ENCODE measurements at places on chromosomes 4 and X. TPM values are rescaled to one million over a fixed set of nuclear protein-coding genes. Genes with fewer than 3 reads are reported as not detected.
A peak's percentile ranks its signal among the peaks of the same experiment; 100 is the strongest.

GRCh38 chr4:93346840-93347239 lies 481.7 kb upstream of the ATOH1 start:
- DNase-seq = no peak

GRCh38 chr4:26766141-26766540 lies 94.5 kb upstream of the STIM2 start:
- no peak for DNase-seq

- DNase-seq = no peak
Observed at GRCh38 chr4:48778431-48779094, 1.5 kb downstream of the FRYL start.

The IL9R gene
- total RNA-seq = 9.8 TPM

DNA sequence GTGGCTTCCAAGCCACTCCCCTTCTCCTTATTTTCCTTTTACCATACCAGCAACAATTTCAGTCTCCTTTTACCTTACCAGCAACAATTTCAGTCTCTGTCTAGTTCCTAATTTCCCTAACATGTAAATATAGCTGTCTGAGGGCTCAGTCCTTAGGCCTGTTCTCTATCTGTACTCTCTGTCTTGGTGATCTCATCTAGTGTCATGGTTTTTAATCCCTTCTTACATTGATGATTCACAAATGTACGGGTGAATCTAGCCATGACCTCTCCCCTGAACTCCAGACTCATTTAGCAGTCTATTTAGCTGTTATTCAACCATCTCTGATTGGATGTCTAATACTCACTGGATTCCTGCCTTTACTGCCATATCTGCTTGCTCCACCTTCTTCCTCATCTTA lies 7.2 kb downstream of the IL15 start:
- no peak for DNase-seq

The NDNF gene
- 0.34 TPM for total RNA-seq

GRCh38 chrX:121763671-121764070 lies 716.3 kb downstream of the GLUD2 start:
- DNase-seq = no peak

The RHOXF2B gene
- not detected for total RNA-seq

- no peak for DNase-seq
Observed at GRCh38 chr4:101367201-101367600, 19.9 kb upstream of the PPP3CA start.

DNA sequence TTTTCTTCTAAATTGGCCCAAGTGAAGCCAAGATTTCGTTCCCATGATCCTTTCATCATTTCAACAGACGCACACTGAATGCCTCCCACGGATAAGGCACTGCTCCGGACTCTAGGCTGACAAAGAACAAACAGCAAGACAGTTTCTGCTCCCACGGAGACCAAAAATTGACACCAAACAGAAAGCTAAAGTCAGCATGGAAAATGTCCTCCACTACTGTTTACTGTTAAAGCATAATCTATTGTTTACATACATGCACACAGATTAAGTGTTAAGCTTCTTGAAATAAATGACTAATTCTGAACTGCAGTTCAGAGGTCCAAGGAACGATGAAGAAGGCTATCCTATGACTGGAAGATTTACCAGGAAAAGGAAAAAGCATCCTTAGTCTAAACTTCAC lies 199.6 kb downstream of the AASDH start:
- DNase-seq = no peak

The MYL5 gene
- 21.3 TPM for total RNA-seq

The DNAAF6 gene
- total RNA-seq = not detected

GRCh38 chr4:6071959-6072720 lies 53.9 kb upstream of the C4orf50 start:
- no peak for DNase-seq

The HTN3 gene
- not detected for total RNA-seq

DNA sequence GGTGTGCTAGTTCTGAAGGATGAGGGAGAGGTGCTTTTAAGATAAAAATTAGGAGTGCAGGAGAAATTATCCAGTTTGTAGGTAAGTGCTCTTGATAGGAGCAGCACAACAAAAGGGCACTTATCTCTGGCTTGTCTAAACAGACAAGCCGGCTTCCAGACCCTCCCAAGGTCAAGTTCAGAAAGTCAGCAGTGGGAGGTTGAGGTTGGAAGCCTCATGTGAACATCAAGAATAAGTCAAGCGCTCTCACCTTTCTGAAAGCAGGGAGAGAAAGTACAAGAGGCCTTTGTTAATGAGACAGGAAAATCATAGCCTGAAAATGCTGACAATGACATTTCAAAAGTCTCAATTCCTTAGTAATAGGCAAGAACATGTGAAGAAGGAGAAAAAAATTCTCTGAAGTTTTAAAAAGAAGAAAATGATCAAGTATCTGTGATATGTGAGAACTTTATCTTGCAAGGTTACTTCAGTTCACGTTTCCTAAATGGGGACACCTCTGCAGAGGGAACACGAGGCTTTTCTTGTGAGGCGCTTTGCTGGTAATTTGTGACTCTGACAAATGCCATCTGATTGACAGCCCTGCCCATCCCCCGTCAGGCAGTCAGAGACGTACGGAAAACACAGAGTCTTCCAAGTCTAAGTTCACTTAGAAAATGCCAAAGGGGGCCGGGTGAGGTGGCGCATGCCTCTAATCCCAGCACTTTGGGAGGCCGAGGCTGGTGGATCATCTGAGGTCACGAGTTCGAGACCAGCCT lies 62.2 kb downstream of the TIGD2 start:
- DNase-seq = no peak

DNA sequence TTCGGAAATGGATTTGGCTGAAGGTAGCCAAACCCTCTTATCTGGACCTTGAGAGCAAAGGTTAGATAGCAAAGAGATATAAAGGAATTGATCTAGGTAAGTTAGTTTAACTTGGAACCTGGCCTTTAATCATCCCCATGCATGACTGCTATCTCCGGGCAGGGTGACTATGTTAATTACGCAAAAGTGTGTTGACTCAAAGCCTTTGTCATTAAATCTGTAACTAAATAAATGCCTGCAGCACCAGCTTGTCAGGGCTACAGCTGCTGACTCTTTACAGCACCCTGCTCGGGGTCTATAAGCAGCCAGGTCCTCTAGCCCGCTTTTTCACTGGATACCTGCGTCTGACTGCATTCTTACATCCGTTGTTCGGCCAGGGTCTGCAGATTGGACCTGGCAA lies 201.7 kb downstream of the TBCK start:
- DNase-seq = no peak

DNA sequence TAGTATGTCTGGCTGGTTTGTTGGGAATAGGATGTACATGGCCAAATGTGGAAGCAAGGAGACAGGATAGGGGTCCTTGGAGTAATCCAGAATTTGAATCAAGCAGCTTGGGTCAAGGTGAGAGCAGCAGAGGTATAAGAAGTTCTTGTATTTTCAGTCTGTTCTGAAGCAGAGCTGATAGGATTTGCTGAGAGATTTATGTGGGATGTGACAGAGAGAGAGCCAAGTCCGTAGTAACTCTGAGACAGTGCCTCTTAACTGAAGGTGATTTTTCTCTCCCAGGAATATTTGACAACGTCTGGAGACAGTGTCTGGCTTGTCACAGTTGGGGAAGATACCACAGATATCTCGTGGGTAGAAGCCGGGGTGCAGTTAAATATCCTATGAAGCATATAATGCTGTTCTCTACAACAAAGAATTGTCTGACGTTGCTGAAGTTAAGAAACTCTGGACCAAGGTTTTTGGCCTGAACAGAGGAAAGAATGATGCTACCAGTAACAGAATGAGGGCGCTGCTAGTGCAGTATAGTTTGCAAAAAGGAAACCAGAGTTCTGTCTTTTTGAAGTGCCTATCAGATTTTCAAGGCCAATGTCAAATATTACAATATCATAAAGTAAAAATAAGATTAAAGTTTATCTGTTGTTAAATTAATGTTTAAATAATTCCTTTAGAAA lies 184.0 kb downstream of the ARHGAP24 start:
- DNase-seq = no peak

GRCh38 chr4:168731706-168732414 lies 235.0 kb downstream of the PALLD start:
- no peak for DNase-seq

GRCh38 chr4:92333016-92333415 lies 29.2 kb downstream of the GRID2 start:
- DNase-seq = no peak

DNA sequence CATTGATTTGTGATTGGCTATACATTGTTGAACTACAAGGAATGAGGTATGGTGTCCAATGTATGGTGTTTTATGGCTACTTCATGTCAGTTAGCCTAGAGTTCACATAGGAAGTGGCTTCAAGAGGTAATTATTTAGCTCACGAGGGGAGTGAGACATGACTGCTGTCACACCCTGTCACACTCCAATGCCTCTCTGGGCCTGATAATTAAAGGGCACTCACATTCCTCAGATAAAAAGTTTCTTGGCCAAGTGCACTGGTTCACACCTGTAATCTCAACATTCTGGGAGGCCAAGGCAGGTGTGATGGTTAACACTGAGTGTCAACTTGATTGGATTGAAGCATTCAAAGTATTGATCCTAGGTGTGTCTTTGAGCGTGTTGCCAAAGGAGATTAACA lies 65.0 kb upstream of the DDX60 start:
- DNase-seq = no peak

GRCh38 chr4:89434364-89434988 lies 126.9 kb upstream of the GPRIN3 start:
- no peak for DNase-seq

DNA sequence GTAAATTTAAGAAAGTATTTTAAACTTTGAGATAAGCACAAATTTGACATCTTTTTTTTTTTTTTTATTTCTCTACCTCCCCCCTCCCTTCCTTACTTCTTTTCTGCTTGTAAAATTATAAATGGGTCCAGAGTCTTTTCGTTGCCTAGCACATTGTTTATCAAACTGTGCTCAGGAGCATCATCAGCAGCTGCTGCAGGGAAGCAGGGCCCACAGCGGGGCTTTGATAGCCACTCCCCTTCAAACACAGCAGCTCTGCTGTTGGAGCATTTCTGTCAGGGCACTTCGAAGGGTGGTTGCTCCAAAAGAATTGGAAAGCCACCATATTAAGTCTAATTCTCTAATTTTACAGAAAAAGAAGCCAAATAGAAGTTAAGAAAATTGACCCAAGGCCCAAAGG lies 588.3 kb downstream of the SPRY1 start:
- DNase-seq = no peak

- no peak for DNase-seq
Observed at GRCh38 chrX:350534-351323, 32.1 kb upstream of the GTPBP6 start.

- DNase-seq = no peak
Observed at GRCh38 chr4:73911746-73912145, 42.6 kb downstream of the CXCL1 start.

DNA sequence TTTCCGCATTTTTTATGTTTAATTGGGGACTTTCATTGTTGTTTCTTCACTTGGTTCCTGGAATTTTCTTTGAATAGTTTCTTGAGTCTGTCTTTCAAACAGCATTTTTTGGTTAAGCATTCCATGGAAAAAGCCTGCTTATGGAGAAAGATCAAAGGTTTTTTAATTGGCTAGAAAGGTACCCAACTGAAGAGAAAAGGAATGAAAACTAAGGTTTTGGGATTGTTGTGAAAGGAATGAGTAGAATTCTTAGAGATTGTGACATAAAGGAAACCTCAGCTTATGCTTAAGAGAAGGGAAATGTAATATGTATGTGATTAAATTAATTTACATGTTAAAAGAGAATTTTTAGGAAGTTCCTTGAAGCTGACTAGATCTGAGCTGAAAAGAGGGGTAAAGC lies 82.8 kb downstream of the CCKAR start:
- no peak for DNase-seq

- no peak for DNase-seq
Observed at GRCh38 chr4:20301161-20301560, 49.5 kb downstream of the SLIT2 start.

The SLC26A1 gene
- total RNA-seq = not detected

The FANCB gene
- 16.0 TPM for total RNA-seq

DNA sequence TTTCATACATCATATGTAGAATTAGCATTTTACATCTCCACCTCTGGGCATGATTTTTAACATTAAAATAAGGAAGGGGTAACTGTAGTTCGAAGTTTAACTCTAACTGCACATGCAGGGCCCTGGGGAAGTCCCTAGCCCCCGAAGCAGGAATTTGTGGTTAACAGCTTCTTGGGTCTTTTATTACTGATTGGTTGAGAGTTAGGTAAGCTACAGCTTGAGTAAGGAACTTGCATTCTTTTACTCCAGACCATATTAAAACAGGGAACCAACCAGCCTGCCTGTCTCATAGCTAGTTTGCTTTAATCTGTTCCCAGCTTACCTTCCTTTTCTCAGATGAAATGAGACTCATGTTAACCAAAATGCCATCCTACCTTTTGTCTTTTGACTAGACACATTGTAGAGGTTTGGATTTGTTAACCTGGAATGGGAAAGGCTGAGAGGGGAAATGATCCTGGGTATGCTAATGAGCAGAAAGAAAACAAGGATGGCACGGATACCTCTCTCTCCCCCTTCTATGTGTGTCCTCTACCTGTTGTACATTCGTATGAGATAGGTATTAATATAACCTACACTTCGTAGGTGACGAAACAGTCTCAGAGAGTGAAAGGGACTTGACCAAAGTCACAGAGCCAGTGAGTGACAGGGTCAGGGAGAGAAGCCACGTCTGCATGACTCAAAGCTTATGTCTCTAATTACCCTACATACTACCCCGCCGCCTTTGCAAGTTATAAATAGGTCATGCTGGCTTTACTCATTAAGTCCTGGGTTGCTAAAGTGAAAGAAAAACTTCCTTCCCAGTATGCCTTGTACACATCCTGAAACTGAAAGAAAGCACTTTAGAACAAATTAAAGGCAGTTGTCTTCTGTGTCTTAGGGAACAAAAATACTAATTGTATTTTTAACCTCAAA lies 119.5 kb upstream of the AFF2 start:
- peak; percentile 50 for DNase-seq

The GLRA2 gene
- not detected for total RNA-seq

- DNase-seq = no peak
Observed at GRCh38 chr4:43357252-43357974, 464.9 kb downstream of the GRXCR1 start.

DNA sequence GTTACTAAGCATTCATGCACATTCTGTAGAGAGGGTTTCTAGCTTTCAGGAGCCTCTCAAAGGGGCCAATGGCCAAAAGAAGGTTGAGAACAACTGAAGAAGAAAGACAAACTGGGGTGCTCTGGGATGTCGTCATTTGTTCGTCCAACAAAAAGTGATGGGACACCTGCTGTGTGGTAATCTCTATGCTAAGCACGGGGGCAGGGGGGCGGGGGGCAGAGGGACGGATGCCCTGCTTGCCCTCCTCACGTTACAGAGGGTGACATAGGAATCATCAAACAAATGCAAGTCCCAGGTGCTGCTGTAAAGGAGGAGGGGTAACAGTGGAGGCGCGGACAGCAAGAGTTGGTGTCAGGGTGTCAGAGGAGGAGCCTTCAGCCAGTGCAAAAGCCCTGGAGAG lies 12.8 kb upstream of the CRMP1 start:
- DNase-seq = no peak

The FAM200B gene
- 15.8 TPM for total RNA-seq

GRCh38 chr4:90842960-90843359 lies 715.8 kb downstream of the CCSER1 start:
- DNase-seq = no peak

The RPS6KA6 gene
- 1.5 TPM for total RNA-seq
